Airway epithelial cell (primary cell): ENCODE measurements at places on chromosomes 12 and 14. TPM values are rescaled to one million over a fixed set of nuclear protein-coding genes. Genes with fewer than 3 reads are reported as not detected.

ERBB3 gene
- total RNA-seq, result 22.6 and 36.5 TPM in 2 replicates

STAT6 gene
- total RNA-seq, result 65.3 and 78.1 TPM in 2 replicates

C3AR1 gene
- not detected in 2 replicates for total RNA-seq

EML5 gene
- total RNA-seq, result 0.07 and 0.51 TPM in 2 replicates

FOXG1 gene
- not detected in 2 replicates for total RNA-seq

SYCP3 gene
- total RNA-seq, result not detected in 2 replicates

TAS2R30 gene
- total RNA-seq, result 0.56 TPM in 1 of 2 replicates, not detected in the other

PAPLN gene
- total RNA-seq, result 3.4 and 3.7 TPM in 2 replicates

ESPL1 gene
- 9.4 and 12.3 TPM in 2 replicates for total RNA-seq

CLEC14A gene
- 0.05 TPM in 1 of 2 replicates, not detected in the other for total RNA-seq

ATL1 gene
- total RNA-seq, result 1.6 and 2.7 TPM in 2 replicates

DPPA3 gene
- not detected in 2 replicates for total RNA-seq

OVCH1 gene
- total RNA-seq, result not detected in 2 replicates

ZC2HC1C gene
- total RNA-seq, result 0.56 and 4.4 TPM in 2 replicates

CLEC4D gene
- total RNA-seq, result not detected in 2 replicates

POLE2 gene
- total RNA-seq, result 14.0 and 15.4 TPM in 2 replicates

AKAP5 gene
- total RNA-seq, result 0.05 and 0.07 TPM in 2 replicates

TAS2R7 gene
- not detected in 2 replicates for total RNA-seq

NFATC4 gene
- total RNA-seq, result 24.3 and 29.6 TPM in 2 replicates

RTL1 gene
- not detected in 2 replicates for total RNA-seq

STRN3 gene
- total RNA-seq, result 22.9 and 34.3 TPM in 2 replicates

SPIC gene
- total RNA-seq, result not detected in 2 replicates

IGFBP6 gene
- total RNA-seq, result 256 and 257 TPM in 2 replicates

CBLN3 gene
- 0.56 and 1.1 TPM in 2 replicates for total RNA-seq
